Stimulated activated CD4-positive, alpha-beta T cell treated with anti-CD3 and anti-CD28 coated beads, Interleukin-15, amount 100 ng/mL, for 24 hours (primary cell): ENCODE measurements at places on chromosomes 16 and 17.

- DNase-seq, result no peak
Observed at GRCh38 chr17:68670967-68671693, 70.0 kb upstream of the FAM20A start.

DNA sequence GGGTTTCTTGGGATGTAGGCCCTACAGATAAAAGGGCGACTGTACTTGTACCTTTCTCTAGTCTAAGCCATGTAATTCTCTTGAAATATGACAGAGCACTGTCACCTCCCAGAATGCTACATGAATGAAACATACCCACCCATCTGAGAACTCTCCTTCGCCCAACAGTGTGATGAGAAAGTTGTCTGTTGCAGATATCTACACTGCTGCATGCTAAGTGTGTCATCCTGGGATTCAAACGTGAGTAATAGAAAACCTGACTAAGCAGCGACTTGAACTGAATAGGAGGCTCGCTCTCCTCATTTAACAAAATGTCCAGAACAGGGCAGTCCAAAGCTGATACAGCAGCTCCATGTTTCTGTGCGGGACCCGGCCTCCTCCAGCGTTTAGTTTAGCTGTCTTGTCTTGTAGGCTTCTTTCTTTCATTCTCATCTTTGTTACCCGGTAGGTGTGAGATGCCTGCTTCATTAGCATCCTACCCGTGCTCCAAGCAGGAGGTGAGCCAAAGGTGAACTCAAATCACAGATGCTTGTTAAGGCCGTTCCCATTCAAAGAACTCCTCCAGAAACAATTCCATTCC is 211.9 kb downstream of the PRKCA start:
- peak; percentile 47 for DNase-seq

DNA sequence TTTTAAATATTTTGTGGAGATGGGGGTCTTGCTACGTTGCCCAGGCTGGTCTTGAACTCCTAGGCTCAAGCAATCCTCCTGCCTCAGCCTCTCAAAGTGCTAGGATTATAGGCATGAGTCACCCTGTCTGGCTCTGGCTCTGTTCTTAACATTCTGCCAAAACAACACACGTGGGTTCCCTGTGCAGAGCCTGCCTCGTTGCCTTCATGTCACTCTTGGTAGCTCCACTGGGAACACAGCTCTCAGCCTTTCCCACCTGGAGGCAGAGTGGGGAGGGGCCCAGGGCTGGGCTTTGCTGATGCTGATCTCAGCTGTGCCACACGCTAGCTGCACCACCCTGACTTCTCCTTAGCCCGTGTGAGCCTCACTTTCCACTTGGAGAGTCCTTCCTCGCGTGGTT is 19.3 kb downstream of the CRISPLD2 start:
- DNase-seq, result no peak

GRCh38 chr17:62105357-62105756 is 40.3 kb upstream of the MED13 start:
- no peak for DNase-seq

DNA sequence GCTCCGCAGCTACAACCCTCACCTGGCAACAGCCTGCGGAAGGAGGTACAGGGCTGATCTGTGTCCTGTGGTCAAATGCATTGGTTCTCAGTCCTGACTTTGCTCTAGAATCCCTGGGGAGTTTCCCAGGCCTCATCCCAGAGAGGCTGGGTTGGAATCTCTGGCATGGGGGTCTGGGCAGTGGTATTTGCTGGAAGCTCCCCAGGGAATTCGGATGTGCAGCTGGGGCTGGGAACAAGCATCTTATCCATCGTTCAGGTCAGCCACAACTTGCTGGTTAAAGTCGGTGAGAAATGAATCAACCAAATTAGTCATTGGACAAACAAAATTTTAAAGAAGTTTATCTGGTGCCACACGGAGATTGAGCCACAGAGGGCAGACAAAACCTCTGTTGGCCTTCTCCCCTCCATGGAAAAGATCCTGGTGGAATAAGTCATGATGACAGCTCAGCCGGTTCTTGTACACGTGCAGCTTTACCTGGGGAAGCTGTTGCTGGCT is 231.2 kb downstream of the FOXL1 start:
- DNase-seq, result no peak

DNA sequence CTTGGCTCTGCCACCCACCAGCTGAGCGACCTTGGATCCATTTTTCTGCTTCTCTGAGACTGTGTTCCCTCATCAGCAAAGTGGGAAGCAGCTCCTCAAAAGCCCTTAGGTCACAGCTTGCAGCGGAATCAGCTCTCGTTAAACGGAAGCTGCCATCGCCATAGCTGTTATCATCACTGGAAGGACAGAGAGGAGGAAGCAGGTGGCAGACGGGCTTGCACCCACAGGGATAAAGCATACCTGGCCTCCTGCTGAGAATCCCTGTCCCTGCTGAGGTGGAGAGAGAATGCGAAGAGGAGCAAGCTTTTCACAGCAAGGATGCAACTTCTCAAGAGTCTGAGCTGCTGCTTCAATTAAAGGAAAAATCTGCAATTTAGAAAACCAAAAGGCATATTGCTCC is 106.6 kb downstream of the CLEC16A start:
- no peak for DNase-seq

DNA sequence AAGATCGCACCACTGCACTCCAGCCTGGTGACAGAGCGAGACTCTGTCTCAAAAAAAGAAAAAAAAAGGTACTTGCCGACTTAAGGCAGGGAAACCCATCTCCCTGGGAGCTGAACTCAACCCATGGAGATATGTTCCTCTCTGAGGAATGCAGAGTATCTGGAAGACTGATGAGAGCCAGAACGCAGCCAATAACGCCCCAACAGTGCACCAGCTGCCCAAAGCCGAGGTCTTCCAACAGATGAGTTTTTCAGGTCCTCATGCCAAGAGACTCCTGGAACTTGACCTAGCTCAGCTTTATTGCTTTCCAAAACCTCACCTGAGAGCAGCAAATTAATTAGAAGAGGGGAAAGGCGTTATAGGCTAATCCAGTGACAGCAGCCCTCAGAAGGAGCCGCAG is 9.4 kb downstream of the ELAC2 start:
- no peak for DNase-seq

- no peak for DNase-seq
Observed at GRCh38 chr17:37702598-37702997, 42.3 kb downstream of the HNF1B start.

- no peak for DNase-seq
Observed at GRCh38 chr17:63438092-63439051, 7.7 kb downstream of the CYB561 start.

DNA sequence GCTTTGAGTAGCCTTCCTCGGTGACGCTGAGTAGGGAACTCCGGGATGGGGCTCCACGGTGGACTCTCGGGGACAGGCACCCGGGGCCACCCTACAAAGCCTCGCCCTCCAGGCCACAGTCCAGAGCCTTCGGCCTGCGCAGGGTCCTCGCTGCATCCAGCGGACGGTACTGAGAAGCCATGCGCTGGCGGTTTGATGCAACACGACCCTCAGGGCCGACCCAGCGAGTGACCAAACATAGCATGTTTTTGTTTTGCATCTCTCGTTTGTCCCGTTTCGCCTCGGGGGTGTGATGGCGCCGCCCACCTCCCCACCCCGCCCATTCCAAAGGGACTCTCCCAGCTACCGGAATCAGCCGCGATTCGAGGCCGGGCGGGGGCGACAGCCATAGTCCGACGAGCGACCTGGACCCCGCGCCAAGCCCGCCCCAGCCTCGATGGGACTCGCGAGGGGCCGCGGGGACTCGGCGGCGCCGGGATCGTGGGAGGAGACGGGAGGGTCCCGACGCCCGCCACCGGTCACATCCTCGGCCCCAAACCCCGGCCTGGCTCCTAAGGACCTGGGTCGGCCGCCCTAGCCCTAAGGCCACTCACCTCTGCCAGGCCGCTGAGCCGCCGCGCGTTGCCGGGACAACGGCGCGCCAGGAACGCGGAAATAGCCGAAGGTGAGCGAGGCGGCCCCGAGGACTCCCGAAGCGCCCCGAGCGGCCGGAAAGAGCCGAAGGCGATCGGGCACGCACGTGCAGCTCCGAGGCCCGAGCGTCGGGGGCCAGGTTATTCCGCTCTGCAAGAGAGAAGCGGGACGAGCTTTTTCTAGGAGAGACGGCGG is 1.6 kb downstream of the IFT140 start:
- DNase-seq, result peak; percentile 93

DNA sequence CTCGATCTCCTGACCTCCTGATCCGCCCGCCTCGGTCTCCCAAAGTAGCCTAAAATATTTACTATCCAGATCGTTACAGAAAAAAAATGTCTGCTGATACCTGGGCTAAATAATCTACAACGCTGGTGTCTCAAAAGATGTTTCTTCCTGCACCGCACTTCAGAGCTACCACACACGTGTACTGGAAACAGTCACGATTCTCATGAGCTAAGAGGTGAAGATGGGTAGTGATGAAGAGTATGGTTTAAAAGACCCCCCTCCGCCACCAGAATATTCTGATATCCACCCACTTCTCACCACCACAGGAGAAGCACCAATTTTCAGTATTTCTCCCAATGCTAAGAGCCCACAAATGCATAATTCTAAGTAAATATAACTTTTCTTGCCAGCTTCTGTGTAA is 50.2 kb downstream of the SMG6 start:
- peak; percentile 42 for DNase-seq

DNA sequence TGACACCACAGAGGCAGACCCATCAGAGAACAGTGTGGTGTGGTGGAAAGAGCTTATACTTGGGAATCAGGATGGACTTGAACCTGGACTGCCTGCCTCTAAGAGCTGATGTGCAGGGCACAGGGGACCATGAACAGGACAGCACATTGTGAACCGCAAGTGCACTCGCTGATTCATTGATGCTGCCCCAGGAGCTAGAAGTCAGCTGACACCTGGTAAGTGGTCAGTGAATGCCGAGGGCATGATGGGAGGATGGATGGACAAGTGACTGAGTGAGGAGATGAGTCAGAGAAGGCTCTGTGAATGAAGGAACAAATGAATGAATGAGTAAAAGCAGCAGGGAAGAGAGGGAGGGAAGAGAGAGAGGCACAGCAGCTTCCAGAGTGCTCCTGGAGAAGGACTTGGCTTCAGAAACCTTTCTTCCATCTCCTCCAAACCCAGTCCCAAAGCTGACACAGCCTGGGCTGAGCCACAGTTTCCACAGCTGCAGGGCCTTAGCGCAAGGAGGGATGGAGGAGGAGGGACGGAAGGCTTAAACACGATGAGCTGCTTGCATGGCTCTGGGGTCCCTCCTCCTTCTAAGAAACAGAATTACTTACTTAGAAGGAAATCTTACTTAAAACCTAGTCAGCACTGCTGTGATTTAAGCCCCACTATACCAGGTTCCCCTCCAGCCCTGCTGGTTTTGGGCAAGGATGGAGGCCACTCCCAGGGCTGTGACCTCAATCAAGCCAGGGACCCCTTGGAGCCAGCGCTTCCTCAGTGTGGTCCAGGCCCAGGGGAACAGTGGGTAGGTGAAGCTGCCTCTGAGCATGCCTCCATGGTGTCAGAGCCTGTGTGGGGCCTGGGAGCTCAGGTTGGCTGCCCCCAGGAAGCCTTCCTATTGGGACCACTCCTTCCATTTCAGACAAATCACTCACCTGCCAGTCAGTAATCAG is 184.6 kb downstream of the TMEM132E start:
- DNase-seq, result no peak

DNA sequence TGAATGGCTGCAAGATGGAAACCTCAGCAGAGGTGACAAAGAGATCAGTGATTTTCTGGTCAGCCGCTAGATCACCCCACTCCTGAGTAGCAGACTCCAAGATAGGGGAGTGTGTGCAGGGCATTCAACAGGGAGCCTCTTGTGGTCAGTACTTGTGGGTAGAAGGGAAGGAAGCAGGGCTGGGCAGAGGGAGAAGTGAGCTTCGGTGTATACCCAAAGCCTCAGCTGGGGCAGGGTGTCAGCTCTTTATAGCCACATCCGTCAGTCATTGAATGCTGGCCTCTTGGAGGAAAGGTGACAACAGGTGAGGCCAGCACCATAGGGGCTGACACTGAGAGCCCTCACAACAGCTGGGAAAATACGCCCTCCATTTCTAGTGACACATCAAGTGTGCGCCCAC is 2.2 kb upstream of the SLC12A3 start:
- no peak for DNase-seq

DNA sequence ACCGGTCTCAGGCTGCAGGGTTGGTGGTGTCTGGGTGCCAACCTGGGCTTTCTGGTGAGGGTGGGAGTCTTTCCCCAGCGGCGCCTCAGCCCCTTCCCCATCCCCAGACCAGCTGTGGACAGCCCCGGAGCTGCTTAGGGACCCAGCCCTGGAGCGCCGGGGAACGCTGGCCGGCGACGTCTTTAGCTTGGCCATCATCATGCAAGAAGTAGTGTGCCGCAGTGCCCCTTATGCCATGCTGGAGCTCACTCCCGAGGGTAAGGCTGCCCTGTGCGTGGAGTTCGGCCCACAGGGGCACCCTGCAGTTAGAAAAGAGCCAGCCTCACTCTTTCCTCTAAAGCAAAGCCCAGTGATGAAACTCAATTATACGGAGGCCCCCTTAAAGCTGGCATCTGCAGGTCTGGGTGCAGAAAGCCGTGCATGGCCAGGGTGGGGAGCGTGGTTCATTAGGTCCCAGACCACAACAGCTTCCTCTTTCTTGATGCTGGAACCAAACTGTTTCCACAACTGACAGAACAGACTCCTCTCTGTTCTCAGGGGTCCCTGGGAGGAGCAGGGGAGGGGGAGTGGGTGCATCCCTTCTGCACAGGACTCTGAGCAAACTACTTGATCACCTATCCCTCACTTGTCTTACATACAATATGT is 10.7 kb downstream of the GUCY2D start:
- no peak for DNase-seq

DNA sequence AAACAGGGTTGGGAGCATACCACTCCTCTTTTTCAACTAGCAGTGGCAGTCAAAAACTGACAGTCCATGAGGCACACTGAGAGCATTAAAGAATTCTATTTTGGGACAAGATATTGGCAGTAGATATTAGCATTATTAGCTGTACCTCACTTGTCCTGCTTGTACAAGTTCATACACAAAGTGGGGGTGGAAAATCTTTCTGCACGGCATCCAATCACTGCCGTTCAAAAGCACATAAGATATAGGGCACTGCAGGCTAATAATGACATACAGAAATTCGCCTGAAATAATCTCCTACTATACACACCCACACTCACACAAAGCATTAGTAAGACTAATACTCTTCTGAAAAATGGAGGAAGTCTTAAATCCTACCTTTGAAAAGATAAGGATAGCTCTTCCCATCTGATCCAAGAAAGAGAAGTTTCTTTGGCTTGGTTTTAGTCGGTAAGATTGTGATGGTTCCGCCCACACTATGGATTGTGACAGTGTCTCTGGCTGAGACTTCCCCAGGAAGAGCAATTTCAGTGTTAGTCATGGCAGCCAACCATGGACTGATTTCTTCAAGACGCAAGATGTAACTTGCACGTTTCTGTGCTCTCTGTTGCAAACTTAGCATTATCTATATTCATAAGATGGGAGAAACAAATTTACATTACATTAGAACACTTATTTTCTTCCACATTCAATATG is 40.6 kb upstream of the ARL6IP1 start:
- DNase-seq, result no peak

- no peak for DNase-seq
Observed at GRCh38 chr16:4034963-4035362, 81.3 kb downstream of the ADCY9 start.

DNA sequence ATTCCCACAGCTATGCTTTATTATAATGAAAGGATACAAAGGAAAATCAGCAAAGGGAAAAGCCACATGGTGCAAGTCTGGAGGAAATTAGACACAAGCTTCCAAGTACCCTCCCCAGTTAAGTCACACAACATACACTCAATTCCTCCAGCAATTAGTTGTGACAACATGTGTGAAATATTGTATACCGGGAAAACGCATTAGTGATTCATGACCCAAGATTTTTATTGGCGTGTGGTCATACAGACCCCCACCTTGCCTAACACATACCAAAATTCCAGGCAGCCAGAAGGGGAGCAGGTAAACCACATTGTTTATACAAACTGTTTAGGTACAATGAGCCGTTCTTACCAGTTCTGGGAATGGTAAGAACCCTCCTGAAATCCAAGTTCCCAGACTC is 160.6 kb downstream of the CYB561 start:
- DNase-seq, result no peak
